ENCODE measurements at places on chromosomes 4 and X.

GRCh38 chr4:130172156-130172555 lies 1076.2 kb downstream of the C4orf33 start:
- DNase-seq, result no peak

- no peak for DNase-seq
Measured at GRCh38 chrX:23390979-23391378, 56.3 kb downstream of the PTCHD1 start.

GRCh38 chr4:44487341-44487740 lies 38.7 kb upstream of the KCTD8 start:
- DNase-seq, result no peak

DNA sequence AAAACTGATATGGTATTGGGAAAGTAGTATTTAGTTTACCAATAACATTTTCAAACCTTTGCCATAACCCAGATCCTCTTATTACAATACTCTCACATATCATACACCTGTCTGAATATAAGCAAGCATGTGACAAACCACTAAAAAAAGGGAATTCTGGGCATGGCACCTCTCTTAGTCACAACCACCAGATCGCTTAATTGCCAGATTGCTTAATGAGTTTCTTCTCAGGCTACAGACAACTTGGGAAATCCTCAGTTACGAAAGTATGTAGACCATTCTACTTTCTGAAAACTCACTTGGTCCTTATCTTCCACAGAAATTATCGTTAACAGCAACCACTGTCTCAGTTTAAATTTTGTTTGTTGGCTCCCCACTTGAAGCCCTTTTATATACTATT lies 2.1 kb downstream of the NAF1 start:
- no peak for DNase-seq

GRCh38 chr4:25923745-25924144 lies 9.7 kb downstream of the SMIM20 start:
- no peak for DNase-seq

DNA sequence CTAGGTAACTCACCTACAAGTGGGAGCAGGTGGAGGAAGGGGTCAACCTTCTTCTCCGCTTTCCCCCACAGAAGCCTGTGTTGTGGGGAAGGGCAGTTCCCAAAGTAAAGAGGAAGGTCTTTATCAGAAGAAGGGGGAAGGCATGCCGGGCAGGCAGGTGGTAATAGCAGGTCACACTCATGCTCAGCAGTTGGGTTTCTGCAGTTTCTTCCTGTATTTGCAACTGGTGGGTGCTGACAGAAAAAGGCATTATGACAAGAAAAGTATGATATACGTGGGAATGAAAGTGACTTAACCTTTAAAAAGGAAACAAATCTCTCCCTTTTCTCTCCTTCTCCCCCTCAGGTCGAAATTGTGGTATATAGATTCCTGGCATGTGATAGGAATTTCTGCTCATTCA lies 3.7 kb downstream of the MTMR1 start:
- DNase-seq, result no peak

GRCh38 chr4:133178956-133179355 lies 29.9 kb downstream of the PCDH10 start:
- no peak for DNase-seq

- DNase-seq, result no peak
Measured at GRCh38 chr4:108706289-108706688, 55.9 kb downstream of the OSTC start.

DNA sequence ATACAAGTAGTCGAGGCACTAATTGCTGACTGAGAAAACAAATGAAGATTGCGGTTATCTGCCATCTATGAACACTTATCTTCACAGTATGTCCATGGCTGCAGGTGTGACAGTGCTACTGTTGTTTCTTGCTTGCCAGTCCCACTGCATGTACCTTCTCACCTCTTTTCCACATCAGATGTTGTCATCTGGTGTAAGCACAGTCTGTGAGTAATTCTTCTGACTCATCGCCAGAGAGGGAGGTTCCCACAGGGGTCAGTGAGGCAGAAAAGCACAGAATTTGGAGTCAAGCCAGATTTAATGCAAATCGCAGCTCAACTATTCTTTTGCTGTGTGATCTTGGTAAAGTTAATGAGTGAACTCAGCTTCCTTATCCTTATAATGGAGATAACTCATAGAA lies 144.4 kb downstream of the GLRA2 start:
- no peak for DNase-seq

GRCh38 chr4:103171006-103171405 lies 27.1 kb downstream of the CENPE start:
- no peak for DNase-seq

DNA sequence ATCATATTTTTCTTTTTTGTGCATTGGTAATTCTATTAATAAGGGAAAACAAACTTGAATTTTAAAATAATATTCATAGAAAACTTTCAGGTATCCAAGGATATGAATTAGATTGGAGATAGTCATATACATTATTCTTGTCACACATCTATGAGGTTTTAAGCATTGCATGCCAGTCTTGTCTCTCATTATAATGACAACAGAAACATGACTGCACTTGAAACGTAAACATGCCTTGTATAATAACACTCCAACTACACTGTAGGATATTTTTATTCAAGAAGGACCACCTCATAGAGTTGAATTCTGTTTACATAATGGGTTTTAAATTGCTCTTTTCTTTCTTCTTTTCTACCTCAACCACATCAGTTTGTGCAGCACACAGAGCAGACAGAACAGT lies 104.5 kb downstream of the DCAF8L2 start:
- DNase-seq, result no peak

GRCh38 chr4:156948738-156949137 lies 22.9 kb downstream of the PDGFC start:
- DNase-seq, result no peak

Measured in hematopoietic multipotent progenitor cell treated with erythropoietin and hydrocortisone succinate and interleukin-3 and kit ligand, for 15 days (in vitro differentiated cells).